ENCODE measurements at places on chromosomes 5 and 9.

GRCh38 chr5:83494087-83494620 is 22.6 kb downstream of the VCAN start:
- DNase-seq = no peak

DNA sequence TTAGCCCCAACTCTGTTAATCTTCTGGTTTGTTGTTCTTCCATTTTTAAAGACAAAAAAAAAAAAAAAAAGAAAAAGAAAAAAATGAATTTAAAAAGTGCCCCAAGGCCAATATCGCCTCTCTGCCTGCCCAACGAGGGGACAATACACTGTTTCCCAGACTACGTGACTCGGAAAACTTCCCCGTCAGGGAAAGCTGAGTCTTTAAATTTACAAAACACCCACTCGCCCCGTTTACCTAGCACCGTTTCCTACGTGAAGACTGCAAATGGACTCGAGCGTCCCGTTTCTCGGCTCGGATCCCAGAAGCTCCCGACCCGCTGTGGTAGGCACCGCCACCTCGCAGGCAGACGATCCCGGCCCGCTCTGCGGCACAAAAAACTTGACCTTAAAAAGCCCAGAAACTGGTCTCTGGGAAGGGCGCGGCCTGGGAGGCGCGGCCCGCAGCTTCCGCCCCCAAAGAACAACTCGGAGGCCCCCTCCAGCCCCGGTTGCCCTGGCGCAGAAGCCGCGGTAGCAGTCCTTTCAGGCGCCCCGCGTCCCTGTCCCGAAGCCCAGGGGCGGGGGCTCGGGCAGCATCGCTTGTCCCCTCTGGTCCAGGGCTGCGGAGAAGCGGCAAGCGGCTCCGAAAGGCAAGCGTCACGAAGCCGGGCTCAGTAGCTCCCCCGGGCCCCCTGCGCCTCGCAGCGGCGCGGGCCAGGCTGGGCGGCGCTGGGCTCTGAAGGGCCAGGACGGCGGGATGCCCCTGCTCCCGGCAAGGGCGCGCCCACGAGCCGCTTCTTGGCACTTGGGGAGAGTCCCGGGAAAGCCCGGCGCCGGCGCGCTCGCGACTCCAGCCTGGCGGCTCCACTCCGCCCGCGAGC is at the start of gene GCNT4:
Gene GCNT4 (minus strand): TSS at position 367 of the 862 bp plus-strand sequence. CDS start 22,521 bp downstream, outside the sequence.
- peak; percentile 28 for DNase-seq

- DNase-seq = no peak
Observed at GRCh38 chr5:62299600-62299999, 6.4 kb upstream of the KIF2A start.

- no peak for DNase-seq
Observed at GRCh38 chr5:83988293-83988685, 267.6 kb upstream of the HAPLN1 start.

DNA sequence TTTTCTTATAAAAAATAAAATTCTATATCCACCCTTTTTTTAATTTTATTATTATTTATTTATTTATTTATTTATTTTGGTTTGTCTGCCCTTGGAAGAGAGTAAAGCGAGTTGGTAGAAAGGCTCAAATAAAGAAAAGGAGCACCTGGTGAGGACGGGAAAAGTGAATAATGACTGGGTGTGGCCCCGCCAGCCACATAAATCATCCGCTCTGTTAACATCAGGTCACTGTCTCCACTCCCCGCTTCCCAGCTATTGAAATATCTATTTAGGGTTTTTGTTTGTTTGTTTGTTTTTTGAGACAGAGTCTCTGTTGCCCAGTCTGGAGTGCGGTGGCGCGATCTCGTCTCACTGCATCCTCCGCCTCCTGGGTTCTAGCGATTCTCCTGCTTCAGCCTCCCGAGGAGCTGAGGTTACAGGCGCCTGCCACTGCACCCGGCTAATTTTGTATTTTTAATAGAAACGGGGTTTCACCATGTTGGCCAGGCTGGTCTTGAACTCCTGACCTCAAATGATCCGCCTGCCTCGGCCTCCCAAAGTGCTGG is 844 bp downstream of the POLR3G start:
- no peak for DNase-seq

GRCh38 chr5:60545551-60545950 is 154.4 kb downstream of the DEPDC1B start:
- DNase-seq = no peak

- no peak for DNase-seq
Observed at GRCh38 chr5:112312295-112313275, 106.5 kb downstream of the EPB41L4A start.

DNA sequence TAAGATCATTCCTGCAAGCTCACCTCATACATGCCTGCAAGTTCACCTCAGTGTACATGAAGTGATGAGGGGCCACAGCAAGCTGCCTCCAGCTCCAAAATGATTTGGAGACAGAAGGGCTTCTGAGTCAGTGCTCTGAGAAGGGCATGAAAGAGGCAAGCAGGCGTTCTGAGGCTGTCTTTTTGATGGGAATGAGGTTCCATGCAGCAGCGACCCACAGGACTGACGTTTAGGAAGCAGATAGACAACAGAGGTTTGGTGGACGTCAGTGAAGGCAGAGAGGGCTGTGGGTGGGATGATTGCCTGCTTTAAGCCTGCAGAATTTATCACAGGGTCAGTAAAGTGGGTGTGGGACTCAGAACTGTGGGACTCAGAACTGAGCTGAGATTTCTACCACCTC is 8.9 kb upstream of the SMIM32 start:
- no peak for DNase-seq

- no peak for DNase-seq
Observed at GRCh38 chr9:75844321-75844720, 46.2 kb upstream of the PCSK5 start.

DNA sequence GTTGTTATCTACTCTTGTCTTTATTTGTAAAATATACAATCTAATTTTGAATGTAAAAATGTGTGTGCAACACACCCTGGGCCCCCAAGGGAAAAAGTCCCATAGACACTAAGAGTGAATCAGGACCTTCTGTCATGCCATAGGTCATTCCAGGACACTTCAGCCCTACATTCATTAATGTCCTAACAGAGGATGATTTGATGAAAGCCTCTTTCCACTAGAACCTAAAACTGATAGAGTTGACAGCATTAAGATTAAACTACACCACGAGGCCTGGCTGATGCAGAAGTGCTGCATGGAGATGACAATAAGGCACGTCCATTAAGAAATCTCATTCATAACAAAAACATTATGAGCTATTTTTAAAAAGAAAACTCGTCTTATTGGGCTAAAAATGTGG is 46.2 kb downstream of the FRMD3 start:
- no peak for DNase-seq

DNA sequence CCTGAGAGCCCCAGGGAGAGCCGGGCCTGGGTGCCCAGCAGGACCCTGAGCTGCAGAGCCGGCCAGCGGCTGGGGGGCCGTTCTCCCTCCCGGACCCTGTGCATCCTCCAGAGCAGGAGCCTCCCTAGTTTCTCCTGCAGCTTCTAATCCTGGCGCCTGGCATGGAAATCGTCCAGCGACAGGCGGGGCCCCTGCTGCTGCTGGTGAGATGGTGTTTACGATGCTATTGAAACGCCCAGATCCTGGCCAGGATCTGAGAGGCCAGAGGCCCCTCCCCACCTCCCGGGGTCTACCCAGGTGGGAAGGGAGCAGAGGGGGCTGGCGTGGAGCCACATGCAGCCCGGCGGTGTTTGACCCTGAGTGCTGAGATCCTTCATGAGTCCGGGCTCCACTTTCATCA is 38.2 kb upstream of the CEP72 start:
- DNase-seq = no peak

DNA sequence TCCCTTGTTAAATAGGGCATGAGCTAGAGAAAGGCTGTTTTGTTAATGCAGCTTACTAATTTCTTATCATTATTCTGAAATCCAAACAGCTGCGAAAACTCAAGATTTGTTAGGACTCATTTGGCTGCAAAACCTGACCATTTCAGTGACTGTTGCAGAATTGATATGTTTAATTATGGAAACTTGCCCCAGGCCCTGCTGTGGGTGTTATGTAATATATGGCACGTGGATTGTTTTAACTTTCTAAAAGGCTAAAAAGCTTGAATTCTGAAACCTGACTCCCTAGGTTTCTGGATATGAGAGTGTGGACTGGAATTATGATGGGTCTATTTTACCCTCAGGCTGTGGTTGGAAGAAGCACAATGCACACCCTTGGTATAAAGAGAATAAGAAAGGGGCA is 4.4 kb downstream of the IL9 start:
- no peak for DNase-seq

- DNase-seq = no peak
Observed at GRCh38 chr9:11016081-11016480, 403.3 kb upstream of the PTPRD start.

GRCh38 chr5:54445691-54446378 is 9.7 kb upstream of the HSPB3 start:
- DNase-seq = no peak

- DNase-seq = no peak
Observed at GRCh38 chr5:6319116-6319515, 59.2 kb downstream of the MED10 start.

DNA sequence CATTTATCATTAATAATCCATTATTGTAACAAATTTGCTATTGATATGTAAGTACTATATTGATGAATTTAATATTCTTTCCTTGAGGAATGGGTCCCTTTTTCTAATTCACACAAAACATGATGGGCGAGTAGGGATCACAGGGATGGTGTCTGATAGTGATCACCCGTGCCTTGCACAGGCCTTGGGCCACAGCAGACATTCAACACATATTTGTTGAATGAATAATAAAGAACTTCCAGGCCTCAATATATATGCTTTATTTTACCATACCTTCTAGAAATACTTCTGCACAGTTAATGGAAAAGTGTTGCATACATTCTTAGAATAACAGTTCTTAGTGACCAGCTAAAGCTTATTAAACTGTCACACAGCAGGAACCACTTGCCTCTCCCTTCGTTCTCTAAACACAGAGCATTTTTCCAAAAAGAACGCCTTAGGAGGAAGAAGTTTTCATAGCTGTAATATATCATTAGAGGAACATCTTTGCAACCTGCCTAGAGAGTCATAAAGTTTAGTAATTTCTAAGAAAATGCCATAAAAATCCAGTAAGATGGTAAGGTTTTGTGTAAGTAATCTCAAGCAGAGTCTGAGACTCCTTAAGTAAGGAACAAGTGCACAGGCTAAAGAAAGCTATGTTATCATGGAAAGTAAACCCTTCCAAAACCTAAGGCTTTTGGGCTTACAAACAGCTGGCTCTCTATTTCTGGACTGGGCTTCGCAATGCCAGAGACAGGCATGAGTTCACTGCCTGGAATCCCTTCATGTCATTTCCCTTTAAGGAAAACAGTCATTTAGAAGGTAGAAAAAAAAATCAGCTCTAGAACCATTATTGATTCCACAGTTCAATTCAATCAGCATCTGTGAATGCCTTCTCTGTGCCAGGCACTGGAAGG is 17.7 kb downstream of the TTLL11 start:
- DNase-seq = no peak

DNA sequence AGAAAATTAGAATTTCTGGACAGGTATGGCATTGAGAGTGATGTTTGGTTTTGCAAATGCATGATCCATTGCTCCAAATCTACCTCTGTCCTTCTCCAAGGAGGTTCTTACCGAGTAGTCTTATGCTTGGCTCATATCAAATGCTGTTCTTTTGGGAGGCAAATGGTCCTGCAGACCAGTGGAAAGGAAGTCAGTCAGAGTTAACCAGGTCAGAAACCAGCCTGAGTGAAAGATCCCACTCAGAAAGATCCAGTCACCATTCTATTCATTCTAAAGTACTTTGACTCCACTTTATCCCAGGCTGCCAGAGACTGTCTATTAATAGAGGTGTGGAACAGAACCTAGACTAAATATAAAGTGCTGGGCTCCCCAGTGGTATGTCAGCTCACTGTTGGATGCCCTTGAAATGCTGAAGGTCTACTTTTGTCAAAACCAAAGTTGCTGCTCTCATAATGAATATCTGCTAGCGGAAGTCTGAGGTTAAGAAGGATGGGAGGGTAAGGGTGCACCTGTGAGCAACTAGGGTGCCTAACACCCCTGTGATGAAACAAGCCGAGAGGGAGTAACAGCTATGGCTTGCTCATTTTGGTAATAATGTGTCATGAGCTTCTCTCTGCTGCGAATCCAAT is 302.2 kb downstream of the ZNF608 start:
- no peak for DNase-seq

DNA sequence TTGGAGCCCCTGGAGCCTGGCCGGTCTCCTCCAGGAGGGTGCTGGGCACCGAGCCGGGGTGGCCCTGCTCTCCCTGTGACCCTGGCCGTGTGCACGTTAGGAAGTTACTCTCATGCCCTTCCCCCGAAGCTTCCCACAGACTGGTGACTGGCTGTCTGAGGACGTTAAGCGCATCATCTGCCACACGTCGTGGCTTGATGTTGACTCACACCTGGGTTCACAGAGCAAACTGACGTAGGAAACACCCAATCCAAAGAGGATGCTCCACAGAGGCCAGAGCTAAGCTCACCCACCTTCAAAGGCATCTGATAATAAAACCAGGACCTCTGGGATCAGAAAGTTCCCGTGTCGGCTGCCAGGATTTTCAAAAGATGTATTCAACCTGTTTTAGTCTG is 152.9 kb upstream of the PHYKPL start:
- DNase-seq = no peak

DNA sequence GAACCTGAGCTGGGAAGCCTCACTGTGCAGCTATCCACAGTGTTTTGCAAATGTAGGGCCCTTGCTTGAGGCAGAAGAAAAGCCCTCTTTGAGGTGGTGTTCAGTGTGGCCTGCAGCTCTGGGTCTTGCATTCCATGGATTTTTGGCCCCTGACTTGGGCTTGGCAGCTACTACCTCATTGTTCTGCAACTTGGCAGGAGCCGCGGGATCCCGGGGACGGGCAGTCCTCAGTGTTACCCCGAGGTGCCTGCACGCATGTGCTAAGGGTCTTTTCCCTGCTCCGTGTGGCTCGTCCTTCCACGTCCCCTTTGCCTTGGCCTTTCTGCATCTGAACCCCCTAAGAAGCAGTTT is 39.8 kb downstream of the NEK6 start:
- peak; percentile 97 for DNase-seq

DNA sequence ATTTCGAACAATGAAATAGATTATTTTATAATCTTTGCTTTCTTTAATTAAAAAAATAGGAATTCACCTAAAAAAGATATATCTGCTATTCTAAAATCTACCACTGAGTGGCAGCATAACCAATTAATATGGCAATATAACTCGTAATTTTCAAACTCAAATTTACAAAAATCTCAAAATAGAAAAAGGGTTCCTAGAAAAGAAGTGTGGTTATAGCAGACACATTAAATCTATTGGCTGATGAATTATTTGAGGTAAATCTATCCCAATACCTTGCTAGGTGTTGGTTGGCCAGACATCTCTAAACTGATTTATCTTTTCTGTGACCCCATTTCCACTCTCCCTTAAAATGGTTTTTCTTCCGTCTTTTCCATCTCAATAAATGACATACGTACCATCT is 30.2 kb upstream of the NRG2 start:
- DNase-seq = peak; percentile 7
